Islet precursor cell (in vitro differentiated cells): ENCODE measurements at places on chromosomes 13 and 19.

DNA sequence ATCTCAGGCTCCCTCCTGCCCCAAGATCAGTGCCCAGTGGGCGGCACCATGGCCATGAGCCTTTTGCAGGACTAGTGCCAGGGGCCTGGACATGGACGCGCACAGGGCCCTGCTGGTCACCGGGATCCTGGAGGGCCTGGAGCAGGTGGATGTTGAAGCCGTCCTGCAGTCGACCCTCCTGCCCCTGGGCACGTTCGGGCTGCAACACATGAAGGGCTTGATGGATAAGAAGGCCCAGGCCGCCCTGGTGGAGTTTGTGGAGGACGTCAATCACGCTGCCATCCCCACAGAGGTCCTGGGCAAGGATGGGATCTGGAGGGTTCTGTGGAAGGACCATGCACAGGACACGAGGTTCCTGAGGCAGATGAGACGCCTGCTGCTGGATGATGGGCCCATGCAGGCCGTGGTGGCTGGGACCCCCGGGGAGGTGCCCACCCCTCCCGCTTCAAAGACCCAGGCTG, 38.0 kb upstream of the PNMA8B start:
- no peak for DNase-seq

DNA sequence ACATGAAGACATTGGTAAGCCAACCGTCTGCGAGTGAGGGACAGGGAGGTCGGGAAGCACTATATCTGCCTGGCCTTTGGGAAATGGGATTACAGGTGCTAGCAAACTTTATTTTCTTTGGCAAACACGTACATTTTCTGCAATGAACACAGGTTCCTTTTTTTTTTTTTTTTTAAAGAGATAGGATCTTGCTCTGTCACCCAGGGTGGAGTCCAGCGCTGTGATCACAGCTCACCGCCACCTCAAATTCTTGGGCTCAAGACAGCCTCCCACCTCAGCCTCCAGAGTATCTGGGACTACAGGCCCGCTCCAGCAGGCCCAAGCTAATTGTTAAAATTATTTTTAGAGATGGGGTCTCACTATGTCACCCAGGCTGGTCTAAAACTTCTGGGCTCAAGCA, 24.2 kb downstream of the ELAVL1 start:
- DNase-seq, result no peak

- no peak for DNase-seq
Measured at GRCh38 chr19:11423164-11423790, 4.2 kb upstream of the RGL3 start.

GRCh38 chr13:23069566-23069965, 111.2 kb upstream of the SGCG start:
- DNase-seq, result no peak

GRCh38 chr19:35629332-35629633, 447 bp downstream of the RBM42 start:
- no peak for DNase-seq

DNA sequence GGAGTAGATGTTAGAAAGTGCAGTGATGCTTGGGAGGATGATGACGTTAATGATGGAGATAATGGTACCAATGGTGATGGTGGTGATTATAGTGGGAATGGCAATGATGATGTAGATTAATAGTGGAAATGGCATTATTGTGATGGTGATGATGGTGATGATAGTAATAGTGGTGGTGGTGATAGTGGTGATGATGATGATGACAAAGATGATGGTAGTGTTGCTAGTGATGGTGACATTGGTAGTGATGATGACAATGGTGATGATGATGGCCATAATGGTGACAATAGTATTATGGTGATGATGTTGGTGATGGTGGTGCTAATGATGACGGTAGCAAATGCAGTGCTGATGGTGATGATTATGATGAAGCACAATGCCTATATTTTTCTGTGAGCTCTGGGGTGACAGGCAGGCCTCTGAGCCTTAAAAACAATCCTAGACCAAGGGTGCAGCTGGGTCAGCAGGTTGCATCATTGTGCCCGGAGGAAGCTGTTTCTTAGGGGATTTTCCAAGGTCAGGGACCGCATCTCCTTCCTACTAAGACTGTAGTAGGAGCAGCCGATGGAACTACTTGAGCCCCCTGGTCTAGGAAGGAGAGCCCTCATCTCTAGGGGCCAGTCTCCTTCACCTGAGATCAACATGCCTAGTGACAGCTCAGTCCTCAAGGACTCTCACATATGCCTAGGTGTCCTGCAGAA, 7.8 kb downstream of the CEACAM18 start:
- no peak for DNase-seq

DNA sequence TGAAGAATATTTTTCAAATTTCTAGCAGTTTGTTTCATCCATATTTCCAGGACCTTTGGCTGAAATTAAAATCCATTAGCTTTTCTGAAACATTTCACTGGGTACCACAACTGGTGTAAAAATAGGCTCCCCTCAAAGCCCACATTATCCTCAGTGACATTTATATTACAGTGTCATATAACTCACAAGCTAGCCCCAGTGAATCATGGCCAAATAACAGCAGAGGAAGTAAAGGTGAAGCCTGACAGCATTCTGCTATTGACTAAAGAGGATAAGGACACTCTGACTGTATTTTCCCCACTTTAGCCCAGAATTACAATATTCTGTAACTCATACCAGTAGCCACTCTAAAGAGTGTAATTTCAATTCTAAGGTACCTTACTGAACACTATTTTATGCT, 21.9 kb downstream of the KCTD12 start:
- no peak for DNase-seq

DNA sequence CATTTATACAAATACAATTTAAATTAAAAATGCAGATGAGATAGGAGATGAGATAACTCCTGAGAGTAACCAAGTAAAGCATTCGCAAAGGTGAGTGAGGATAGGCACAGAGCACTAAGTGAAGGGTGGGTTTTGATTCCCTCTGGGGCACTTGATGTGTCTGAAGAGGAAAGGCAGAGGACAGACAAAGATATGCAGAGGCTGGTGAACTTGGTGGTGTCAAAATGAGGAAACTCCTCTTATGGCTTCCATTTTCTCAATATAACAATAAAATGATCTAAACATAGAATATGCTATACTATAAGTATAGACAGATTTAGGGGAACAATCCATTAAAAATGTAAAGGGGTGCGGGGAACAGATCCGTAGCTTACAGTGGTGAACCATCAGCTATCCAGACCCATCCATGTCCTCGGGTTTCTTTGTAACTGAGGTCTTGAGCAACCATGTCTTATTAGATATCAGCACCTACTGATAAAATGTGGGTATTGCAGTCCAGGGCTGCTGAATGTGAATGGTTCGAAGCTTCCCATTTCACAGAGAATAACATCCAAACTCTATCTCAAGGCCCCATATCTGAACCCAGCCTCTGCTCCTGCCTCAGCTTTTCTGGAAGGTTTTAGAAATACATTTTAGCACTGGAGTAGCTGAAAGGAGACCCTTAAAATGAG, 73.9 kb upstream of the SLC10A2 start:
- no peak for DNase-seq

GRCh38 chr13:114115191-114115671, 17.2 kb downstream of the RASA3 start:
- peak; percentile 66 for DNase-seq

DNA sequence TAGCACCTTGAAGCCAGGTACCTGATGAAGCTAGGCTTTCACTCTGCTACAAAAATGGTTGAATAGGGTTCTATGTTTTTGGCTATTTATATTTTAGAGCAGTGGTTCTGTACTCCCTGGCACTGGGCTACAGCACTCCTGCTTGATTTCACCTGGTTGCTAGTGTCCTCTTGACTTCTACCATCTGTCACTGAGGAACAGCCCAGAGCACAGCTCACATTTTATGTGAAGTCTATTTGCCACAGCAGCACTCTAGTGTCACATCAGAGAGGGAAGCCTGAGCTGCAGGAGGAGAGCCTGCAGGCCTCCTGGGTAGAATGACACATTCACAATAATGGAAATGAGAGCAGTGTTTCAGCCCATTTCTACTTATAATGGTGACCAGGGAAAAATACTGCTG, 184.2 kb downstream of the ZNF486 start:
- no peak for DNase-seq

- no peak for DNase-seq
Measured at GRCh38 chr13:39422845-39423565, 180.0 kb downstream of the LHFPL6 start.

GRCh38 chr13:79349011-79349410, 57.0 kb downstream of the RBM26 start:
- no peak for DNase-seq

DNA sequence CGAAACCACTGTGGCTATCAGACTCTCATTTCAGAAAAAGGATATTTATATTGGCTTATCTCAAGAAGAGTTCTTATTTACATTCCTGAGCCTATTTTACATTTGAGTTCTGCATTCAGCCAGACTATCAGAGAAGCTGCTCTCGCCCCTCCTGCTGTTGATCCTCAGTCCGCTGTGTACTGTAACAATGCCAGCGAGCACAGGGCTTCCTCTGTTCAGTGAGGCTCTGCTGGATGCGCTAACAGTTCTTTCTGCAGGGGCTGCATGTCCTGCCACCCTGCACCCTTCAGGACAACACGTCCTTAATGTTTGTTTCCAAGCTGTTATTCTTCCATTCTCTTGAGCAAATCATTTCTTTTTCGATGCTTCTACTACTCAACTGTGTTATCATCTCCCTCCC, 463.7 kb upstream of the SGCG start:
- no peak for DNase-seq

DNA sequence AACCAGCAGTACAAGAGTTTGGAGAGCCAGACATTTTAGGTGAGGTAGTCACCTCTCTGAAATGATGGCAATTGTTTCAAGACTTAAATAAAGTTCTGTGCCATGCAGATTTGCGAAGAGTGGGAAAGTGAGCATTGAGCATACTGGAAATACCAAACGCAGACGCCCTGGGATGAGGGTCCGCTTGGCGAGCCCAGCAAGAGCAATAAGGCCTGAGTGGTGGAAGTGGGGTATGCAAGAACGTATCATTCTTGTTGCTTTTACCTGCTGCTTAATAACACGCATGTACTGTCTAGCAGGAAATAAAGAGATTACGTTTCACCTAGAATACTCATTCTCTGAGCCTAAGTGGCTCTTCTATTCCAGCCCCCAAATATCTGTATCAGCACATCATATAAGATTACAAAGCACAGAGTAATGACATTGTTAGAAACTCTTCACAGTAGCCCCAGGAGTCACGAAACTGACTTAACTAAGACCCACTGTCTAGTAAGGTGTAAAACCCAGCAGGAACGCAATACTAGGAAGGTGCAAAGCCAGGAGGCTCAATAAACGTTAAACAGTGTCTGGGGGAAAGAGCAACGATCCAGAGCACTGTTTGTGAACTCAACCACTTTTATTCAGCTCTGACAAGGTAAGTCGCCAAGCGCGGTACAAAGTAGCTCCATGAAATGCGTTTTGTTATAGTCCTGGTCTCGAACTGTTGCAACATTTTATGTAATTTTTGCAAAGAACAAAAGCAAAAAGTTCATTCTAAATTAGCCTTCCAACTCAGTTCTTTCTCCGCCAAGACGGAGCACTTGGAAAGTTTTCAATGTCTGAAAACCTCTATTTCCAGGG, 1.2 kb downstream of the RCBTB2 start:
- DNase-seq, result no peak

- DNase-seq, result no peak
Measured at GRCh38 chr13:51997186-51997585, 14.1 kb downstream of the ATP7B start.

DNA sequence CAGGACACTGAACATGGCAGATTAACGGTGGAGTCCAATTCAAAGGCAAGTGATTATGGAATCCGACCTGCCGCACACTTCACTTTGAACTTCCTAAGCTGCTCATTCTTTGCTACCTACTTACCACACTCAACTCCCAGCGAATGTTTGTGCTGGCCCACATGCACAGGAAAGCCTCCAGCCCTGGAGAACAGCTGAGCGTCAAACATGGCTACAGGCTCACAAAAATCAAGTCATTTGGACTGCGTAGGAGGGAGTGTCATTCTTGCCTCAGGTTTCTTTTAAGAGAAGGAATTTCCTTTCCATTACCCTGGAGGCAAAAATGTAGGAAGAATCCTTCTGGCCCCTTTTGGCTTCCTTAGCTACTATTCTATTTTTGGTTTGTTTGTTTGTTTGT, 41.3 kb upstream of the IPO5 start:
- no peak for DNase-seq

DNA sequence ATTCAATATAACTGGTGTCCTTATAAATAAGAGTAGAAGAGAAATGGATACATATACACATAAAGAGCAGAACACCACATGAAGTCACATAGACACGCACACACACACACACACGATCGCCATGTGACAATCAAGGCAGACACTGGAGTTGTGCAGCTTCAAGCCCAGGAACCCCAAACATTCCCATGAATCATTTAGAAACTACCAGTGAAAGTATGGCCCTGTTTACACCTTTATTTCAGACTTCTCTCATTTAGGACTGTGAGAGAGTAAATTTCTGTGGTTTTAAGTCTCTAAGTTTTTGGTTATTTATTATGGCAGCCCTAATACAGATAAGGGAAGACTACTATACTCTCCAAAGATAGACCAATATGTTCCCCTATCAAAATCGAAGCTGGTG, 20.4 kb upstream of the TNFSF13B start:
- no peak for DNase-seq

- DNase-seq, result no peak
Measured at GRCh38 chr13:97241761-97242160, 19.6 kb downstream of the MBNL2 start.

GRCh38 chr13:37640499-37640898, 41.9 kb upstream of the POSTN start:
- no peak for DNase-seq

- peak; percentile 53 for DNase-seq
Measured at GRCh38 chr19:14542711-14543328, 13.4 kb downstream of the TECR start.

DNA sequence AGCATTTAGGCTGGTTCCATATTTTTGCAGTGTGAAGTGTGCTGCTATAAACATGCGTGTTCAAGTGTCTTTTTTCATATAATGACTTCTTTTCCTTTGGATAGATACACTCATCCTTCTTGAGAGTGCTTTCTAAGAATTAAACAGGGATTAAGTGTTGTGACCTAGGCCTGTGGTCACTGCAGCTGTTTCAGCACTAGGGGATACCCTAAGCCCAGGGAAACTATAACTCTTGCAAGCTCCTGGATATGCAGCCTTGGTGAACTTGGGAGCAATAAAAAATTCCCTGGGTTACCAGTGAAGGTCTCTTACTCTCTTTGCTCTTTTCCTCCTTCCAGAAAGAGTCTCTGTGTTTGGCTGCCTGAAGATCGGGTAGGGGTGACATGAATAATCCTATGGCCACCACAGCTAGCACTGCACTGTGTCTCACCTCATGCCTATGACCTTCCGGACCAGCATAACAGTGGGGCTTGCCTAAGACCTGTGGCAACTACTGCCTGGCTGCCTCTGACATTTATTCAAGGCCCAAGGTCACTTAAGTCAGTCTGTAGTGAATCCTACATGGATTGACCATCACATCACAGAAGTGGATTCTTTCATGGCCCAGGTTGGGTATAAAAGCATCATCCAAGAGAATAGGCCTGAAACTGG, 799.7 kb downstream of the DACH1 start:
- DNase-seq, result no peak

- DNase-seq, result peak; percentile 58
Measured at GRCh38 chr19:41702171-41702651, 6.2 kb upstream of the CEACAM5 start.
